CD4-positive, alpha-beta T cell treated with Interleukin-2 at 100 ng/mL for 4 hours (primary cell): ENCODE measurements at places on chromosomes 5 and 9.

- DNase-seq: no peak
Measured at GRCh38 chr9:14205463-14205862, 108.5 kb downstream of the NFIB start.

DNA sequence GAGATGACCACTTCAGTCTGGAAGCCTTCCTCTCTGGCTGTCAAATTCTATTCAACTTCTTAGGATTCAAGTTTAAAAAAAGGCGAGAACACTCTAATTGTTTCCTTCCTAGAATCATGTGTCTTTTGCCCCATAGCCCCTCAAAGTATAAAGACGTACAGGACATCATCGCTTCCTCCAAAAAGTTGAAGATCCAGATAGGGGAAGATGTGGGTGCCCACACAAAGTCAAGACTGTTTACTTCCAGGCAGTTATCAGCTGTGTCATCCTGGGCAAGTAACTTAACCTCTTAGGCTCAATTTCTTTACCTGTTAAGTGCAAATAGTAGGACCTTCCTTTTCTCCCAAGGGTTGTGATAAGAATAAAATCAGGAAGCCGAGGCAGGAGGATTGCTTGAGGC is 40.1 kb downstream of the PPARGC1B start:
- DNase-seq: no peak

GRCh38 chr5:166860426-166860825 is 1431.0 kb upstream of the WWC1 start:
- DNase-seq: no peak

- no peak for DNase-seq
Measured at GRCh38 chr9:133785753-133786370, 47.7 kb upstream of the SARDH start.

DNA sequence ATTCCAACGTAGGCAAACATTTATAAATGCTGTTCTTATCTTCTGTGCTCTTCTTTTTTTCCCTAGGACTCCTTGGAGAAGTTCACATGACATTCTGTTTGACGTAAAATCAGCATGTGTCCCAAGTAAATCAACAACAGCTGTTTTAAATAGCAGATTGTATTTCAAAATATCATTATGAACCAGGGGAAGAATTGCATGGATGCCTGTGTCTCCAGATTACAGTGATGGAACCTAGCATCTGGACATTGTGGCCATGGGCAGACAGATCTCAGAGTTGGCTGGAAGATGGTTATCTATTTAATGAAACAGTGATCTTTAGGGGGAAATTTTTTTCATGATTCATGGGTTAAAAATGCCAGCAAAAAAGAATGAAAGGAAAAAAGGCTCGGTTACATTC is 222.0 kb downstream of the MAN2A1 start:
- DNase-seq: no peak

DNA sequence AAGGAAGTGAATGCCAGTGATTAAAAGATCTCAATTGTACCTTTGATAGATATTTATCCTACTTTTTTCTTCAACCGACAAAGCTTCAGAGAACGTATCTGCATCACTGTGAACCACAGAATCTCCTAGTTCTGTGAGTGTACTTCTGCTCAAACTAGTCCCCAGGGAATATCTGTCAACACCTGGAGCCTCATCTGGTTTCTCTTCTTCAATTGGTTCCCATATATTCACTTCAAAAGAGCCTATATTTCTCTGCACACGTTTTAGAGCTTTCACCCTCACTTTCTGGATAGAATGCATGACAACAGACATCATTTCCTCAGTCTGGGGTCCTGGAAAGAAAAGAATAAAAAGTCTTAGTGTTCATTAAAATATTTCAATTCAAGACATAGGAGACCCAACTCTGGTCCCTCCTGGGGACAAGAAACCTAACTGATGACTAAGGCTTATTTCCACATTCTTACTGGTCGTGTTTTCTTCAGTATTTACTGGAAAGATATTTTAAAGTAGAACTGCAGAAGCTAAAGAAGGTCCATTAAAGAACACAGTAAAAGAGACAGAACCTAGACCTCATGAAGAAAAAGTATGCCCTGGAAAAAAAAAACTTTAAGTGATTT is 64.3 kb downstream of the CPLANE1 start:
- no peak for DNase-seq

DNA sequence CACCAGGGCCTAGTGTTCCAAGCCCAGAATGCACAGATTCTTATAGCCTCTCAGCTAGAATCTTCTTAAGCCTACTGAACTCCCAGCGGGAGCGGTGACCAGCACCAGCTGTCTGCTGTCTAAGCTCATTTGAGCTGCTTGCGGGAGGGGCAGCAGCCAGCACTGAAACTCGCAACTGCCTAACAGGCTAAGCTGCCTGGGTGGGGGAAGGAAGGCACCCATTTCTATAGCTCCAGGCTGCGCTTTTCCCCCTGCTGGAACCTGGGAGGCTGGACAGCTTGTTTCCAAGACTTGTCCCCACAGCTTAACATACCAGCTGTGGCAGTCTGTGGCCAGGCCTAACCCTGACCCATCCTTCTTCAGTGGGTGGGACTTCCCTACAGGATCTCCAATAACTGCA is 512.9 kb downstream of the EFNA5 start:
- DNase-seq: no peak

DNA sequence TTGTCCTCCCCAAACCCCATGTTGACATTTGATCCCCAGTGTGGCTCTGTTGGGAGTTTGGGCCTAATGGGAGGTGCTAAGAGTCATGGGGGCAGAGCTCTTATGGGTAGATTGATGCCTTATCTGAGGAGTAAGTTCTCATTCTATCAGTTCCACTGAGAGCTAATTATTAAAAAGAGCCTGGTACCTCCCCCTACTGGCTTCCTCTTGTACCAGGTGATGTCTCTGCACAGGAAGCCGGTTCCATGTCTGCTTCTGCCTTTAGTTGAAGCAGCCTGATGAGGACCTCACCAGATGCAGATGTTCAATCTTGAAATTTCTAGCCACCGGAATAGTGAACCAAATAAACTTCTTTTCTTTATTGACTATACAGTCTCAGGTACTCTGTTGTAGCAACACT is 10.8 kb downstream of the GABRB2 start:
- DNase-seq: no peak

- DNase-seq: no peak
Measured at GRCh38 chr5:59773294-59773693, 120.2 kb downstream of the PDE4D start.

DNA sequence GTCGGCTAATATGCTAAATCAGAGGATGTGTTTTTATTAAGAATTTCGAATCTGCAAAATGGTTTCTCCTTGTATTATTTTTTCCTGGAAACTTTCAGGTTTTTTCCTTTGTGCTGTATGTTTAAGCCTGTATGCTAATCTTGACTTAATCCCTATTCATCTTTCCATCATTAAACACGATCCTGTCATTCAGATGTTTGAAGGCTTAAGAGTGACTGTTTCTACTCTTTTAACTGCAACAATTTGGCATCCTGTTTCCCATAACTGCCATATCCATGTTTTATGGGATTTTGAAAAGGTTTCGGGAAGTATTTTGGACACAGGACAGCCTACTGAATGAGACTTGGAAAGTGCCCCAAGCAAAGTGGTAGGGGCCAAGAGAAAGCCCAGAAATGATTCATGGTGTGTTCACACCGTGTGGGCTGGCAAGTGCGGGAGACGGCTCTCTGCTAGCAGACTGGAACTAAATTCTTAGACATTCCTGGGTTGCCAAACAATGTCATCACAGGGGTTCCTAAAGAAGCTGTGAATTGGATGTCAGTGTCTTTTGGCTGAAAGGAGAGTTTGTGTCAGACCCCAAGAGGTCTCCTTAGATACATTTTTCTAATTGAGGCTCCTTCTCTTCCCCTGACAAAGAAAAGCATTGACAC is 125.4 kb upstream of the ADAMTS16 start:
- no peak for DNase-seq

GRCh38 chr5:128965011-128965637 is at the start of gene SLC27A6:
TSS of gene SLC27A6 (plus strand) at chr5:128965488. CDS start at chr5:128966138, 650 bp downstream.
- DNase-seq: no peak

DNA sequence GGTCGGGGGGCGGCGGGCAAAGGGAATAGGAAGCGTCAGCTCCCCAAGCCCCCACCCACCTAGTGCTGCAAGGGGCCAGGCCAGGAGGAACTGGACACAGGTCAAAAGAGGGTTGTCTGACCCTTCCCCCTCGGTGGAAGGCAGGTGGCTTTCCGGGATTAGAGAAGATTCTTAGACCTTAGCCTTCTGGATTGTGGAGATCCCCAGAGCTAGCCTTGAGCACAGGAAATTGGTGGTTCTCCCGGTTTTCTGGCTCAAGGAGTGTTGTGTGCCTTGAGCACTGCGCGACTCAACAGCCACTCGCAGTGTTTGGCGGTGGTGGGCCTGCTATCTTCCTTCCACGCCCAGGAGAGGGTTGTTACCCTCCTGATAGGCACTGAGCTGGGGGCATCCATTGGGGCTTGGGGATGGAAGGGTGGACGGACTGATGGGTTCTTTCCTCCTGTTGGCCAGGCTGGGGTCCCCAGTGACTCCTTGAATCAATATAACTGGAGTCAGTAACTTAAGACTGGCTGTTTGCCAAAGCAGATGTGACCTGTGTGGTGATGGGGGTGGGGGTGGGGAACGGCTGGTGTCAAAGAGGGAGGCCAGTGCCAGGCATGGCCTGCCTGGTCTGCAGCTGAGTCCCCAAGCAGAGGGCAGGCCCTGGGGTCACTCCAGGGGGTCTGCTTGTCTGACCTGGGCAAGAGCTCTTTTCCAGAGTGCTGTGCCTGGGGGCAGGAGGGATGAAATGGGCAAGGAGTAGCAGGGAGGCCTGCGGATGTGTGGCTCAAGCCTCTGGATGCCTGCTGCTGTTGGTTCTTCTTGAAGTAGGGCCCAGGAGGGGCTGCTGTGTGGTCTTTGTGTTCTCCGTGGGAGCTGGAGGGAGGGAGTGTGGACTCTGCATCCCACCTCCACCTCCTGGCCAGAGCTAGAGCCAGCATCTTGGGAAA is 2.1 kb downstream of the FGF18 start:
- DNase-seq: no peak

DNA sequence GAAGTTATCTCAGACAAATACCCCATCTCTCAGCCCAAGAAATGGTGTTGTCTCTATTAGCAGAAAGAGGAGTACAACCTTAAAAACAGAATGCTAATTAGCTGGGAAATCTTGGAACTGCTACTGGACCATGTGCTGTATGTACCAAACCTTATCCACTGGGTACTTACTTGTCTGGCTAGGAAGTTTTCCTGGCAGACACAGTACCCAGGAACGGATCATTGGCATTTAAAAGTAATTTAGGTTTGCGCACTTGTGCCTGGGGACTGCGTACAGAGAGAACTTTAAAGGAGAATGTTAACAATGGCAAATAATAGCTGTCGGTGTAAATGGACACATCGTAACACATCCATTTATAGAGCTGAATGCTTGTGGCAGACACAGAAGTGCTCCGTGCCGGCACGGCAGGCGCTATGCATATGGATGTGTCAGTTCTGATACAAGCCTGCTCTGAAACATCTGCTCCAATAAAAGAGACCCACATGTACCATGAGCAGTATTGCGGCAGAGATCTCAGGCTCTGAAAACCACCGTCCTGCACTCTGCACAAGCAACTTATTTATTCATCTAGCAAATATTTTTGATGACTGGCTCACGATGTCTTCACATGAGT is 290.6 kb upstream of the PANK3 start:
- no peak for DNase-seq

GRCh38 chr5:164747371-164747770 is 1242.0 kb downstream of the MAT2B start:
- DNase-seq: no peak

DNA sequence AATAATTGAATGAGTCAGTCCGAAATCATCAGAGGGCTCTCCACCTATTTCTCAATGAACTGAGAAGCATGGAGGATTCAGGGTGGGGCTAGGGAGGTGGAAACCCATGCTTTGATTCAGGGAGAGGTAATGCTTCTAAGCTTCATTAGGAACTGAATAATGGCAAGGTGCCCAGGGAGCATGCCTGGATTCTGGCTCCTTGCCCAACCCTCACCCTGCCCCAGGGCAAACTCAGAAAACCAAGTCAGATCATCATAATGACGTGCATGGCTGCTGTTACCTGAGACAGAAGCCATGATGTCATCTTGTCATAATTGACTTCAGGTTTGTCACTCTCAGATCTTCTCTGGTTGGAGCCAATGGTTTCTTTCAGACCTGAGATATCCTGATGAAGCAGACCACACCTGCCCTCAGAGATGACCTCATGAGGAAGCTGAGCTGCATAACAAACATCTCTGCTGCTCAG is 199.6 kb downstream of the SYK start:
- DNase-seq: no peak

- DNase-seq: no peak
Measured at GRCh38 chr9:96080364-96080763, 204.9 kb downstream of the ERCC6L2 start.

DNA sequence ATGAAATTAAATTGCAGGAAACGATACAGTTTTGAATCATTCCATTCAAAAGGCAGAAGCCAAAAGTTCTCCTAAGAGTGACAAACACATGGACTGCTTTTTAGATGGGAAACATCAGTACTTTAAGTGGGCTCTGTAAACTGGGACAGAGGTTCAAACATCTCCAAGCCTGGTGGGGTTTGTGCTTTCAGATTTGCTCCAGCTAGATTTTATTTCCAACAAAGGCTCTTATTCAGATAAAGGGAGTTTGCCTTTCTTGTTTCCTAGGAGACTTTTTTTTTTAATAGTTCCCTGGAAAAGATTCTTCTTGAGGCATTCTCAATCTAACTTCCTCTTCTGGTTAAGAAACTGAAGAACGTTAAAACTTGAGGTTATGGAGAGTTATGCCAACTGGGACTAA is 277.6 kb downstream of the TMEM38B start:
- DNase-seq: no peak

DNA sequence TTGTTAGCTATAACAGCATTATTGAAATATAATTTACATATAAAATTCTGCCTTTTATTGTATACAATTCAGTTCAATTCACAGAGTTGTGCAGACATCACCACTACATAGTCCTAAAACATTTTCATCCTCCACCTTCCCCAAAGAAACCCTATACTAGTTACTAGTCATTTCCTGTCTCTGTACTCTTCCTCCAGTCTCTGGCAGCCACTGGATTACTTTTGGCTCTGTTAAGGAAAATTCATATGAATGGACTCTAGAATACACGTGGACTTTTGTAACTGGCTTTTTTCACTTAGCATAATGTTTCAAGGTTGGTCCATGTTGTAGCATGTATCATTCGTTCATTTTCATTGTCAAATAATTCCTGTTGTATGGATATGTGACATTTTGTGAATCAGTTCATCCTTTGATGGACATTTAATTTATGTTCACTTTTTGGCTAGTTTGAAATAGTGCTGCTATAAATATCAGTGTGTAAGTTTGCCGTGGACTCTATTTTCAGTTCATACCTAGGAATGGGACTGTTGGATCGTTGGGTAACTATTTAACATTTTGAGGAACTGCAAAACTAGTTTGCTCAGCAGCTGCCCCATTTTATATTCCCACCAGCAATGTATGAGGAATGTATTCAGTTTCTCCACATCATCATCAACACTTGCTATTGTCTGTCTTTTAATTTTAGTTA is 9.7 kb downstream of the ICE1 start:
- DNase-seq: no peak

DNA sequence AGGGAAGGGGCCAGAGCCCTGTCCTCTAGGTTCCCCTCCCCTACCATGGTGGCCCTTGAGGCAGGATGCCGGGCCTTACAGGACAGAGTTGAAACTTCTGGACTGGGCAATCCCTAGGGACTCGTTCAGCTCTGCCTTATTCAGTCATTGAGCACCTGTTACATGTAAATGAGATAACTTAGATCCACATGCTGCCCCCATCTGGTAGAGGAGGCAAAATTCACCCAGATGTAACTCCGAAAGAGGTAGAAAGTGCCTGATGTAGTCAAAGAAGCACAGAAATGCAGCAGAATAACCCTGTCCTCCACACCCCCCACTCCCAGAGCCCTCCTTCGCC is 1.5 kb downstream of the GGTA1 start:
- DNase-seq: peak; percentile 44
